ENCODE measurements at places on chromosomes 2 and 18.

DNA sequence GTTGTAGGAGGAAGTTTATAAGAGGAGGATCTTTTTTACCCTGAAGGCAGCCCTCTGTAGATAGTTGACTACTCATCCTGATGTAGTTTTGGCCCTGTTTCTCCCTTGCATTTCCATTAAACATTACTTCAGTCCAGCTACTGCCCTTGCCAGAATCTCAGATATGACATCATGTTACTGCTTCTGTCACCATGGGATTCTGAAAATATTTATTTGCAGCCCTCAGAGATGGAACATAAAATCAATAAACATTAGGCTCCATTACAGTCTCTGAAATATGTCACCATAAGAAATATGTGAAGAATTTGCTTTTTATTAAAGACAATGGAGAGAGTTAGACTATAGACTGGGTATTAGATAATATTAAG lies 68.7 kb upstream of the STK39 start:
- DNase-seq = no peak

DNA sequence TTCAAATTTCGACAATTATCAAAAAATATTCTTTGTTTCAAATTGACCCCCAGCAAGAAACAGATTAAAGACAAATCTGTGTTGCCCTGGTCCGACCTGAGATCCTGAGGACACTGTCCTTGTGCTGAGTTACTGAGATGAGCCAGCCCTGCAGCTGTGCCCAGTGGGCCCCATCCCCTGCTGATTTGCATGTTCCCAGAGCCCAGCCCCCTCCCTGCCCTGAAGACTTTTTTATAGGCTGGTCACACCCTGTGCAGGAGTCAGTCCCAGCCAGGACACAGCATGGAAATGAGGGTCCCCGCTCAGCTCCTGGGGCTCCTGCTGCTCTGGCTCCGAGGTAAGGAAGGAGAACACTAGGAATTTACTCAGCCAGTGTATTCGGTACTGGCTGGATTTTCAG lies 31.4 kb upstream of the ZNG1B start:
- DNase-seq = no peak

- DNase-seq = no peak
Observed at GRCh38 chr2:99088017-99088416, 53.5 kb upstream of the C2orf15 start.

DNA sequence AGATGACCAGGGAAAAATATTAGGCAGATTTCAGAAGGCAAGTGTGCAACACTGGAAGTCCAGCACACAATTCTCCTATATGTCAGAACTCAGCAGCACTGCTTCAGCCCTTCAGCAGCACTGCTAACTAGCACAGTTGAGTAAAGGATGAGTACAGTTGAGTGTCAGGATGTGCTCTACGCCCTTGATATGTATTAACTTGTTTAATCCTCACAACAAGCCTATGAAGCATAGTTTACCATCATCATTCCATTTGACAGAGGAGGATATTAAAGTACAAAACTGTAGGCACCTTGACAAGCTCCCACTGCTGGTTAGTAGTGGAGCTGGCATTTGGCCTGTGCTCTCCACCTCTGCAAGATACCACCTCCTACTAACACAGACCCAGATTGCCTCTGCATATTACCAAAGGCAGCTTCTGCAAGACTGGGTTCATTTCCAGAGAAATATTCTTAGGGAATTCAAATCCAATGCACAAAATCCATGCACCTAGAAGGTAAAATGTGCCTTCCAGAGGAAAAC lies 230.8 kb downstream of the ANAPC1 start:
- DNase-seq = no peak

DNA sequence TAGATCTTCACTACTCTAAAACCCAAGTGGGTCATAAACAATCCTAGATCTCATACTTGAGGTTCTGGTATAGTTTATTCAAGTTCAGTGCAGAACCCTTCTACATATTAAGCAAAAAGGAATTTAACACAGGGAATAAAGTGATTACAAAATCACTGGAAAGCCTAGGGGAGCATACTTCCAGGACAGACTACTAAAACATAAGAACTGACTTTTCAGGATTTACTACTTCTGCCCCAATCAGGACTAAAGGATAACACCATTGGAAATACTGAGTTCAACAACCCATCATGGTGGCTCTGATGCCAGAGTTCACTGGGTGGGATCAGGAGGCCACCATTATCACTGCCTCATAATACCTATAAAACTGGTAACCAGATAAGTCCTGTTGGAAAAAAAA lies 123.6 kb downstream of the DNAH7 start:
- DNase-seq = no peak

DNA sequence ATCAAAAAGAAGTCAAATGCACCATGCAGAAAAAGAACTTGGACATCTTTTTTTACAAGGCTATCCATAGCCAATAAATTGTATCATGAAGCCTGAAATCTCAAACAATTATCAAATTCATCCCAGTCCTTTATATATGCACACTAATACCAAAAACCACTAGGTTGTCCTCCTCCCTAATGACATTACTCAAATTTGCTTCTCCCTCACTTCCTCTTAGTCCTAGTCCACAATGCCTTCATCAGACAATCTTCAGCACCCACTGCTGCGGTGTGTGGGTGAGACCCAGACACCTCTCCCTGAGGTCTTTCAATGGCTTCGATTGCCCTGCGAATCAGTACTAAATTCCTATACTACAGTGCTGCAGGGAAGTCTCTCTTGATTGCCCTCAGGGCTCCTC lies 58.1 kb downstream of the CLASP1 start:
- DNase-seq = no peak

DNA sequence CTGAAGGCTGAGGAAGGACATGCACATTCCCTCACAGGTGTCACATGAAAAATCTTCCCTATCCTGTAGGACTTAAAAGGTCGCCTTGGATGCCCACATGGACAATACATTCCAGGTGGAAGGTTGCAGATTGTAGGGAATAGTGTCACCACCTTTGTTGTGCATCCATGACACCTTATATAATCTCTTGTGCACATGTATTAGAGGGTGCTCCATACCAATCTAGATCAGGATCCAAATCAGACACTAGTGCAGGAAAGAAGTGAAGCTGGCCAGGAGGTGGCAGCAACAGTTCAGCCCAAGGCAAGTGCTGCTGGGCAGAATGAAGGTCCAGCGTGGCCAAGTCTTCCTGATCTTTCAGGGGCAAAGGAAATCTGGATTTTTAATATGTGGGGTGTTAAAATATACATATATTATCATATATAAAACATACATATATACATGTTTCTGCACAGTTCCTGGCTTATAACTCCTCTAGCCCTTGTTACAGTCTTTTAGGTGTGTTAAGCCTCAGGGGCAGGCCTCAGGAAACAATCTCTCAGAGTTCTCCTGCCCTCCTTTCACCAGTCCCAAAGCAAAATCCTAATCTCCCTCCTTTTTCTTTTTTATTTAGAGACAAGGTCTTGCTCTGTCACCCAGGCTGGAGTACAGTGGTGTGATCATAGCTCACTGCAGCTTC lies 16.6 kb downstream of the NIF3L1 start:
- DNase-seq = peak; percentile 38

GRCh38 chr2:25606892-25607291 lies 66.5 kb downstream of the DTNB start:
- no peak for DNase-seq

- DNase-seq = no peak
Observed at GRCh38 chr2:119085613-119086012, 72.9 kb downstream of the C1QL2 start.

- no peak for DNase-seq
Observed at GRCh38 chr2:132623096-132623839, 46.7 kb downstream of the LYPD1 start.

DNA sequence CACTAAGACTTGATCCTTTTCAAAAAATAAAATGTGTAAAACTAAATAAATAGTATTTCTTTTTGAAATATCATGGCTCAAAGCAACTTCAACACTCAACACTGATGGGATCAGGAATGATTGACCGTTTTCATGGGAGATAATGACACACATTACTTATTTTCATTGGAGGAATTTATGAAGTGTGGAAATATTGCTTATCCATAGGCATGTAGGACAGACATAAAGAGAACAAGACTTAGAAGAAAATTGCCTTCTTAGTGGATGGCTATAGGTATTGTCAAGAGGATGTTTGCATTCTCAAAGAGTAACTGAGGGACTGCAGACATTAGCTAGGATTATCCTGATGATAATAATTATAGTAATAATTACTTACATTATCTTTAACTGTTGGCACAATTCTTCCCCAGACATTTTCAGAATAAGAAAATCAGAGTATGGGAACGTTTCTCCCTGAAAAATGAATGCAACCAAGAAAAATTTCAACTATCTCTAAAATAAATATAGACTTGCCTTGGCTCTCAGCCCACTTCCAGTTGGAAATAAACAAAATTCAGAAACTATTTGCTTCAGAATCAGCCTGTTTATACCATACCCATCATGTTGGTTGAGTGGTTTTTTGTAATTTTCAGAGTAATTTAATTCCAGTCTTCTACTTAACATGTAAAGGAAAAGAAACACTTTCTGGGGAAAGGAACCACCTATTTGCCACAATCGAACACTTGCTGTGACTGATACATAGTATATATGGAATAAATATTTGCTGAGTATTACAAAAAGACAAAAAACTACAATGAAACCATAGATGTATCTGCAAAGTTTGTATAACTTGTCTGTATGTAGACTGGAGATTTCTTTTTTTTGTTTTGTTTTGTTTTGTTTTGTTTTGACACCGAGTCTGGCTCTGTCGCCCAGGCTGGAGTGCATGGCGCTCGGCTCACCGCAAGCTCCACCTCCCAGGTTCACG lies 165.7 kb downstream of the TMX3 start:
- DNase-seq = no peak

DNA sequence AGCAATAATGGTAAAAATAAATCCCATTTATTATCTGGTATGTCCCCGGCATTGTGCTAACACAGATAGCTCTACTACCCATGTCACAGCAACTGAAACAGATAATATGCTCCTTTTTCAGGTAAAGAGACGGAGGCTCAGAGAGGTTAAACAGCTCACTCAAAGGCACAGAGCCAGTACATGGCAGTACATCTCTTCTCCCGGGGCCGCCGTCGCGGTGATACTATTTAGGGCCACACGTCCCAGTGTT lies 693 bp upstream of the PDK1 start:
- no peak for DNase-seq

GRCh38 chr2:237541243-237541642 lies 25.1 kb upstream of the PRLH start:
- no peak for DNase-seq

- no peak for DNase-seq
Observed at GRCh38 chr2:174691201-174691779, 73.0 kb downstream of the CHRNA1 start.

GRCh38 chr2:28580078-28580477 lies 84.2 kb downstream of the PLB1 start:
- DNase-seq = no peak

DNA sequence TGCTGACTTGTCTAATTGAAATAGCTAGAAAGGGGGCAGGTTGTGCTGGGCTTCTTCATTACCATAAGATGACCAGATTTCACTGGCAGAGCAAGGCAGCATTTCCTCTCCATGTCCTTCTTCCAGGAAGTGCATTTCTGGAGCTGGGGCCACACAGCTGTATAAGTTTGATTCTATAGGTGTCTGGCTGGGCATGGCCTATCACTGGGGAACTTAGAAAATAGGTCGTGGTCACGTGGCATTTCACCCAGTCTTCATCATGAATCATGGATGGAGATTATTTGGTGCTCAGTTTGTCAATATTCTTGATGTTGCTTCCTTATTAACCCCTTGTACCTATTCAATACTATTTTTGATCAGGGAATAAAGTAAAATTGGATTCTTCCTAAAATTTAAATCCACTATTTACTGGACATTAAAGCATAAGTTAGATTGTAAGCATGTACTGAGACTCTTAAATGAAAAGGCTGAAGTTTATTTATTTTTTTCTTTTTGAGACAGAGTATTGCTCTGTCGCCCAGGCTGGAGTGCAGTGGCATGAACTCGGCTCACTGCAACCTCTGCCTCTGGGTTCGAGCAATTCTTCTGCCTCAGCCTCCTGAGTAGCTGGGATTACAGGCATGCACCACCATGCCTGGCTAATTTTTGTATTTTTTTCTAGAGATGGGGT lies 49.5 kb upstream of the TMEM87B start:
- no peak for DNase-seq

- DNase-seq = no peak
Observed at GRCh38 chr18:7480879-7481278, 86.2 kb upstream of the PTPRM start.

- DNase-seq = no peak
Observed at GRCh38 chr18:36912887-36913286, 84.0 kb downstream of the KIAA1328 start.

DNA sequence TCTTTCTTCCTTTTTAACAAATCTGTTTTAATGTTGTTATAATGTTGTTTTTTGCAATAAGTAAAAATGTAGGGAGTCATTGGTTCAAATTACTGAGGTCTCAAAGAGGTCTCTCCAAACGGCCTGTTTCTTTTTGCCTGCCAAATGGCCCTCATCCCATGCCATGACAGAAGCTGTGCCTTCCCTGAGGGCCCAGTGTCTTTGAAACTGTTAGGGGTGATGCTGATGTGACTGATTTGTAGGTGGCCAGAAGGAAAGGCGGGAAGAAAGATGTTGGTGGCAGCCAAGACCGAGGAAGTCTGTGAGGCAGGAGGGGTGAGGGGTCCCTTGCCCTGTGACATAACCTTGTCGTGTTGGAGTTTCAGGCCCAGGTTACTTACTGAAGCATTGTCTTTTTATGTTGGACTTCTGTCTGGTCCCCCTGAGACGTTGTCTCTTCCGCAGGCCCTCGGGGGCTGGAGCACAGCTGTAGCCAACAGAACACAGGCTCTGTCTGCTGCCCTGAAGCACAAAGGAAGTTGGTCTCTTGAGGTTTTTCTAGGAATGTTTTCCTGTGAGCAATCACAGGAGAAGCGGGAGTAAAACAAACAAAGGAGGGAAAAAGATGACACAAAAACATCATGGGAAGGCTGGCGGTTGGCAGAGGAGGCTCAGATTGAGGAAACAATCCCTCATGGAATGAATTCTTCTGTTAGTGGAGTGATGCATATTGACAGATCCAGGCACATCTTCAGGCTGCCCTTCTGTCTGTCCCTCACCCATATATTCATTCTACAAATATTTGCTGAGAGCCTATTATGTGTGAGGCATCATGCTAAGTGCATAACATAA lies 4.9 kb upstream of the ST3GAL5 start:
- no peak for DNase-seq

DNA sequence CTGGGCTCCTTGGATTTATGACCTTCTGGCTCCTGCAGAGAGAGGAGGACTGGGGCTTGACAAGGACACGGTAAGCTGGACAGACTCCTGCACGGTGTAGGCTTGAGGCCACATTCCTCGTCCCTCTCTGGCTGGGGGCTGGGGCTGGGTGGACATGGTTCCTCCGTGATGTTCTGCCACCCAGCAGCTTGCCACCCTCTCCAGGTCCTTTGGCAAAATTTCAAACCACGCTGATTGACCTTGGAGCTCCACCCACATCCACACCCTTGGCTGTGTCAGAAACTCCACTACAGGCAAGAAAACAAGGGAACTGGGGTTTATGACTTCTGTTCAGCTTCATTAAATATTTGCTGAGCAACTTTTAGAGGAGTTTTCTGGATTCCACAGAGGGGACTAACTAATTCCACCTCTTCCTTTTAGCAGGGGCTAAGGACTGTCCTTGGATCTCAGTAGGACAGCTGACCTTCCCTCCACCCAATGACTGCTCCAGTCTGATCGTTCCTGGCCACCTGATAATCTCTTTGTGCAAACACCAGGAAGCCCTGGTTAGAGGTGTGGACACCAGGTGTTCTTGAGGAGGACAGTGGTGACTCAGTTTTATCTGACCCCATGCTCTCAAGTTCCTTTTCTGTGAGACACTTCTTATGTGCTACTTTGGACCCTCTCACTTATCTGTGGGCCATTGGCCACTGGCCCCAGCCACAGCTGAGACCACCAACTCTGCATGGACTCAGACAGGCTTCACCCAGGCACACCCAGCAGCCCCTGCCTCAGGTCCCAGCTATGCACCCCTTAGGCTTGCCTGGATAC lies 29.3 kb downstream of the GPR55 start:
- DNase-seq = no peak

Measured in stimulated activated CD4-positive, alpha-beta T cell treated with anti-CD3 and anti-CD28 coated beads, Interleukin-4, amount 100 ng/mL, for 4 hours (primary cell).